AG09319 (cell line): ENCODE measurements at places on chromosomes 4 and X.

DNA sequence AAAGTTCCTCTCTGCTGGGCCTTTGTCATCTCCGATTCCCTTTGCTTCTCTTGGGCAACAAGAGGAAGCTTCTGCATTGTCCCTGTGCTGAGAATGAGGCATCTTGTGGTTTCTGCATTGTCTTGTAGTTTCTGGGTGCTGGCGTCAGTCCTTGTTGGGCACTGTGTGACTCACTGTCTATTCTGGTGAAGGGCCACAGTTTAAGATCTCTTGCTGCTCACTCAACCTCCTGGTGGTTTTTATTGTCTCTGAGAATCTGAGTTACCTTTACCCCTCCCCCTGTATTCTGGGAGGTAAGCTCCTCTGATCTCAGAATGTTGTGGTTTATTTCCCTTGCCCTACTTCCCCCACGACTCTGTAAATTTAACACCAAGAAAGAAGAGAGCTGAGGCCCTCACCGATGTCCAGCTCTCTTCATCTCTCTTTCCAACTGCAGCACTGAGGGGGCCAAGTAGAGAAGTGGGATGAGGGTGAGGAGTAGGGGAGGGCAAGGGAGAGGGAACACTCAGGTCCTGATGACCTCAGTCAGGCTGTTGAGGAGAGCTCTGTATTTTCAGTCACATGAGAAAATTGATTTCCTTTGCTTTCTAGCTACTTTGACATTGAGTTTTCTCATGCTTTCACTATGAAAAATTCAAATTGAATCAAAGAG, 441.6 kb upstream of the PITX2 start:
- no peak for DNase-seq

DNA sequence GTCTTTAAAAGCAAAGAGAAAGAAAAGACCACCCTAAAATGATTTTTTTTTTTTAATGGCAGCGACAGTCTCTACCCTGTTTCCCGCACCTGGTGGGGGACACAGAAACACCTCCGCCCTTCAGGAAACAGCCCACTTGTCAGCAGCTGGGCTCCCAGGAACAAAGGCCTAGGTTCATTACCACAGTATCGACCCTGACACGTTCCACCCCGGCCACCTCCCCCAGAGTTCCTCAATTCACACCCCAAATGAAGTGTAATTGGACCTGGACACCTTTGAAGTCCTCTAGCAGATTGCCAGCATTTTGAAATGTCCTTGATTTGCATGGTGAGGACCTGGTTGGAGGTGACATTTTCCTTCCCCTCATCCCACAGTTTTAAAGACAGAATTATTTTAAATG, 175.0 kb upstream of the BCOR start:
- no peak for DNase-seq

DNA sequence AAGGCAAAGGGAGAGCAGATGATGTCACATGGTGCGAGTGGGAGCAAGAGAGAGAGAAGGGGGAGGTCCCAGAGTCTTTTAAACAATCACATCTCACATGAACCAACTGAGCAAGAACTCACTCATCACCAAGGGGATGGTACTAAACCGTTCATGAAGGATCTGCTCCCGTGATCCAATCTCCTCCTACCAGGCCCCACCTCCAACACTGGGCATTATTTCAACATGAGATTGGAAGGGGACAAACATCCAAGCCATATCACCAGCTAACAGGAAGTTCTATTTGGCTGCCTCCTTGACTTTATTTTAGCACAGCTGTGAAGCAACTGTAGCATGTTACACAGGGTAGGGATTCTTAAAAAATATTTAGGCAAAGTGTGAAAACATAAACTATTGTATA, 102.5 kb downstream of the DDIT4L start:
- peak; percentile 8 for DNase-seq

DNA sequence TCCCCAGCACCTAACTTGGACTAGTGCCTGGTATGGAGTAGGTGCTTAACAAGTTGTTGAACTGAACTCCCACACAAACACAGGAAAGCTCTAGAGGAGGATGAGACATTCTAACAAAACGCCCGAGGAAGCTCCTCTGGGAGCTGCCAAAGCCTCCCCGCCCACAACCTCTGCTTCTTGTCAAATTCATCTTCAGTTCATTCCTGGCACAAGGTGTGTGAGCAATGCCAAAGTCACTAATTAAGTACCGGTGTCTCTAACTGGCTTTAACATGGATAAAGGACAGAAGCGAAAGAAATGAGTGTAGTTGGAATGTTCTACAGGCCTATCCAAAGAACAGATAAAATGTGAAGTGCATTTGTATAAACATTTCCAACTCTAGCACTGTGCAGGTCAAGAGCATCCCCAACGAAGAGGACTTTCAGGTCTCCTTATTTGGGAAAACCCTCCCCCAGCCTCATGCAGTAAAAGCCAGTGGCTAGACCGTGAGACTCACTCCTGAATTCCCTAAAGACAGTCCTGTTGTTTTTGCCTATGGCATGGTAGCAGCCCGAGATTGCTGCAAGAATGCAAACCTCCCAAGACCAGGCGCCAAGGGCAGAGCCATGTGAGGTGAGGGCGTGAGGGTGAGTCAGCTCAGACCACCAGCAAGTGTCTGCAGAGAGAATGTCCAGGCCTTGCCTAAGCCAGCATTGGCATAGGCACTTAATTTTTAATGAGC, 72.2 kb upstream of the KLF3 start:
- no peak for DNase-seq

DNA sequence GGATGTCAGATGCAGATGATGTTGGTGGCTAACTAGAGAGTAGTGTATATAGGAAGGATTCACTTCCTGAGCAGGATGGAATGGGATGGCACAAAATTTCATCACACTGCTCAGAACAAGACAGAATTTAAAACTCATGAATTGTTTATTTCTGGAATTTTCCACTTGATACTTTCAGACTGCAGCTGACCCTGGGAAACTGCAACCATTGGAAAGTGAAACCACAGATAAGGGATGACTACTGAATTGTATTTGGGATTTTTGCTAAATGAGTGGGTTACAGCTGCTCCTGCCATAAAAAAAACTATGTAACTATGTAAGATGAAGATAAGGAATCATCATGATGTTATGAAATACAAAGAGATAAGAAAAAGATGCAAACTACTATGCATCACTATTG, 51.4 kb downstream of the NPY5R start:
- DNase-seq, result no peak

- DNase-seq, result no peak
Measured at GRCh38 chr4:169741569-169741968, 16.2 kb downstream of the HPF1 start.

- no peak for DNase-seq
Measured at GRCh38 chrX:108699368-108699767, 37.0 kb downstream of the IRS4 start.

DNA sequence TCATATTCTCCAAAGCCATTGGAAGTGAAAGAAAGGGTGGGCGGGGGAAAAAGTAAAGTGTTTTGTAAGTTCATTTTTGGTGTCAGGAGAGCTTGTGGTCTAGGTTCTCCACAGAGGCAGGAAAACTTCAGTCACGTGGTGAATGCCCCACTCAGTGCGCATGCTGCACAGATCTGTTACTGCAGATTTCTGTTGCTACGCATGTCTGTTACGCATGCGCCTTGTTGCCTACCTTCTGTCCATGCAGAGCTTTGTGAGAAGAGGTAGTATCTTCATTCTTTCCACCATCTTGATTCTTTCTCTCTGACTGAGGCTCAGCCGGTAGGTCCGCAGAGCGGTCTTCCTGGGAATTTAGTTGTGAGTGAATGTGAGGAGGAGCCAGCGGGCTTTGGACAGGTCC, 15.1 kb upstream of the PAGE3 start:
- DNase-seq, result no peak

- no peak for DNase-seq
Measured at GRCh38 chr4:140906993-140907962, 151.1 kb upstream of the TBC1D9 start.

- DNase-seq, result no peak
Measured at GRCh38 chr4:145909281-145909715, 29.3 kb downstream of the ZNF827 start.

GRCh38 chrX:130109429-130110378, 593 bp downstream of the ELF4 start:
- DNase-seq, result no peak

DNA sequence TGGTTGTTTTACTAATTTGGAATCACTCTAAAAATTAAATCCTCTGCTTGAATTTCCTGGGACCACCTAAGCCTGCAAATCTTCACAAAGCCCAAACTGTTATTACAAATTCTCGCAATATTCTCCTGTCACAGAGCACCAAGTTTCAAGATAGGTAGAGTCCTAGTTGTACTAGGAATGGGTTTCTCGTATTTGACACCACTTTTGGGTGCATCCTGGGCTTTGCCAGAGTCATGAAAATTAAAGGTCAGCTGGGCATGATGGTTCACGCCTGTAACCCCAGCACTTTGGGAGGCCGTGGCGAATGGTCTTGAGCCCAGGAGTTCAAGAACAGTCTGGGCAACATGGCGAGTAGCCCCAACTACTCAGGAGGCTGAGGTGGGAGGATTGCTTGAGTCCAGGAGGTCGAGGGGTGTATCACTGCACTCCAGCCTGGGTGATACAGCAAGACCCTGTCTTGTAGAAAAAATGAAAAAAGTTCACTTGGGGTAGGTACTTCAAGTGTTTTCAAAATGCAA, 30.6 kb upstream of the MANBA start:
- DNase-seq, result no peak

DNA sequence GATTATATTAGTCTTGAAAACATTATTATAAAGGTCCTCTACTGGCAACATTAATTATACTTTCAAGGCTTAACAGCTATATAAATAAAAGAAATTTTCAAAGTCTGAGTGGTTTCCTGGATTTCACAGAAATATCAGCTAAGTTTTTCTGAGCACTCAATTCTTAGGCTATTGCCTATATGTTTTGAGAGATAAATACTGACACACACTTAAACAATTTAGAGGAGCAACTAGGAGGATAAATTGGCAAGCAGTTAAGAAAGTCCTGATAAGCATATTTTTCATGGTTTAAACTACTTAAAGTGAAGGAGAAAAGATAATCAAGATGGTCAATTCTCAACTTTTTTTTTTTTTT, 2.7 kb upstream of the MGARP start:
- no peak for DNase-seq

- DNase-seq, result no peak
Measured at GRCh38 chr4:39170301-39170700, 12.0 kb upstream of the WDR19 start.

DNA sequence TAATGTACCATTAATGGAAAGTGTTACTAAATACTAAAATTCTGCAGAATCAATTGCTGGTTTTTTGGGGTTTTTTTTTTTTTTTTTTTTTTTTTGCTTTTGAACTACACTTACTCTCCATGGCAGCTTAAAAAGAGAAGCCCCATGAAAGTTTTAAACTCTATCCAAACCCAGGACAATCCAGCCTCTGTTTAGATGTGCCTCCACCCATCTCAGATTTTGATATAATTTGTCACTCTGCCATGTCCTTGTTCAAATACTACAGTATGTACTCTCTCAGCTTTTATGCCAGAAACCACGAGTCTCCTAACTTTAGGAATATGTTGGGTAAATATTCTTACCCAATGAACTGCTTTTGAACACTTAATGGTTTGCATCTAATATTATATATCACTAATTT, 84.2 kb downstream of the COL25A1 start:
- no peak for DNase-seq

DNA sequence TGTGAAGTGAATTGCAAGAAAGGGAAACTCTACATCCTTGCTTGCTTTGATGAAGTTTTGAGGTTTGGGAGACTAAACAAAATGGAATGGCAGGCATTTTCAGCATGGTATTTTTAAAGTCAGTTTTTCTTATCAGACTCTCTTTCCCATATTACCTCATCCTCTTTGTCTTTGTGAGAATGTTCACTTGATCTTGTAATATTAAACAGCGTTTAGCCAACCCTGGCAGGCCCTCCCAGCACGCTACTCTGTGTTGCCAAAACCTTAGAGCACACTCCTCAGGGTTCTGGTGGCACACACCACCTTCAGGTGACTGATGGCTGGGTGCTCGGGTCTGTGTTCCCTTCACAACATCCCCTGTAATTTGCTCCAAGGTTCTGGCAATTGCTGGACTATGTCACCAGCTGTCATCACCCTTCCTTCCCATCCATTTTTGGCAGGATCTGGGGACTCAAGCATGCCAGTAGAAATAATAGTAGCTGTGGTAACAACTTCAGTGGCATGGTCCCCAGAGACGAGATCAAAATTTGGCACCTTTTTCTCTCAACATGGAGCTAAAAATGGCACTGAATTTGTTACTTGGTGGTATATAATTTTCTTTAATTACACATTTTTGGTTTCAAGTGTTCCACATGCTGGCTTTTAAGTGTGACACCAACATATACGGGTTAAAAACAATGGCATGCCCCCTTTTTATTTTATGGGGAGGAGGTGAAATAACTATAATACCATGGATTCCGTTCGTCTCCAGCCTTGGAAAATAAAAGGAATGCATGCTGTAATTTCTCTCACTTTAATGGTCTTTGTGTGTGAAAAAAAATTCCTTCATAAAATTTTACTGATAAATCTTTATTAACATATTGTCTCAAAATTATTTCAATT, 273.1 kb downstream of the DCTD start:
- DNase-seq, result peak; percentile 25

DNA sequence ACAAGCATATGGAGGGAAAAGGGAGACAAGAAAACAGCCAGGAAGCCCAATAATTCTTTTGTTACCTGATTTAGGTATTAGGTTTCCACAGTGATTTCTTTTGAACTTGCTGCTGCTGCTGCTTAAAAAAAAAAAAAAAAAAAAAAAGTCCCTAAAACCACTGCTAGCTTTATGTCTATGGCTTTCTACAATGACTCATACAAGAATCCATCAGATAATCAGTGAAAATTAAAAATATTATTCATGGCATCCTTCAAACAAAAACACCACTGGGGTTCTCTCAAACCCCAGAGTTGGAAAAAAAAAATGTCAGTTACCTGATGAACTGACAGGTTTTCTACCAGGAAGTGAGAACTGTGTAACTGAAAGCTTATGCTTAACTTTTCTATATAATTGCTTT, 14.3 kb downstream of the EPHA5 start:
- DNase-seq, result no peak

- DNase-seq, result no peak
Measured at GRCh38 chr4:1171311-1172227, 814 bp downstream of the SPON2 start.

GRCh38 chr4:3721627-3722026, 44.6 kb upstream of the ADRA2C start:
- DNase-seq, result no peak

DNA sequence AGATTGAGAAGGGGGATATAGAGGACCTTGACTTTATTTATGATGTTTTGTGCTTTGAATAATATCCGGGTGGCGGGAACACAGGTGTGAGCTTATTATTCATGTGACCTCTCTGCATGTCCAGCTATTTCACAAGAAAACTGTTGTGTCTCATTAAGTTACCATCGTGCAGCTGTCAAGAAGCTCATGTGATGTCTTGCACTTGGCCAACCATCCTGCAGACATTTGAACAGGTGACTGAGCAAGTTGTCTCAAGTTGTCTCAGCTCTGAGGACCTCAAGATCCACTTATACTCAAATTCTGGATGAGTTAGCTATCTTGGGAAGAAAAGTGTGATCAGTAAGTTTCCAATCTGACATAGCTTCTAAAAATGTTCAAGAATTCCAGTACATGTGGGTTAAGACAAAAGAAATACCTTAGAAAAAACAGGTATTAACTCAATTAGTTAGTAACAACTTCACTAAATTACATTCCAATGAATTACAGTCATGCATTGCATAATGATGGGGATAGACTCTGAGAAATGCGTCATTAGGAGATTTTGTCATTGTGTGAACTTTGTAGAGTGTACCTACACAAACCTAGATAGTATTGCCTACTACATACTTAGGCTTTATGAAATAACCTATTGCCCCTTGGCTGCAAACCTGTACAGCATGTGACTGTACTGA, 462.2 kb downstream of the INPP4B start:
- DNase-seq, result no peak

GRCh38 chr4:150078041-150078578, at the start of gene DCLK2:
DCLK2 (plus strand) TSS chr4:150078445; CDS start chr4:150079028, 583 bp downstream.
- peak; percentile 81 for DNase-seq
